ENCODE measurements at places on chromosomes 6 and 20. TPM values are rescaled to one million over a fixed set of nuclear protein-coding genes. Genes with fewer than 3 reads are reported as not detected.

The SNAI1 gene
- polyA plus RNA-seq: 0.82 TPM

The ELOVL4 gene
- polyA plus RNA-seq: not detected

The ADGRF4 gene
- polyA plus RNA-seq: not detected

GRCh38 chr6:38131527-38131965, 312.0 kb downstream of the ZFAND3 start:
- H3K36me3 ChIP-seq: peaks cover 16% of the 10 kb centered on the region
- H3K4me3 ChIP-seq: no peak overlapping the region
- no peaks in the 10 kb centered on the region for H3K27me3 ChIP-seq
- H3K27ac ChIP-seq: no peak overlapping the region
- no peak for DNase-seq

- DNase-seq: no peak
- peaks cover 11% of the 10 kb centered on the region for H3K27me3 ChIP-seq
- no peak overlapping the region for H3K4me3 ChIP-seq
- no peak overlapping the region for H3K27ac ChIP-seq
- no peaks in the 10 kb centered on the region for H3K4me1 ChIP-seq
- peaks cover under 1% of the 10 kb centered on the region for H3K36me3 ChIP-seq
These were observed 123.2 kb downstream of the TFAP2C start for GRCh38 chr20:56752274-56752673.

GRCh38 chr6:96943555-96944215, 19.2 kb downstream of the KLHL32 start:
- no peak overlapping the region for H3K27ac ChIP-seq
- no peaks in the 10 kb centered on the region for H3K36me3 ChIP-seq
- DNase-seq: no peak
- peaks cover 31% of the 10 kb centered on the region for H3K27me3 ChIP-seq

GRCh38 chr20:1941226-1941625, 46.0 kb downstream of the SIRPA start:
- H3K4me3 ChIP-seq: no peak overlapping the region
- H3K27me3 ChIP-seq: peaks cover 23% of the 10 kb centered on the region
- H3K36me3 ChIP-seq: peaks cover 5% of the 10 kb centered on the region
- no peak overlapping the region for H3K27ac ChIP-seq
